A673 (cell line): ENCODE measurements at places on chromosomes 5 and 9. TPM values are rescaled to one million over a fixed set of nuclear protein-coding genes. Genes with fewer than 3 reads are reported as not detected.

GRCh38 chr5:159133041-159133741, 33.5 kb upstream of the EBF1 start:
- H3K27ac ChIP-seq: no peak overlapping the region
- H3K36me3 ChIP-seq: no peaks in the 10 kb centered on the region
- no peaks in the 10 kb centered on the region for H3K4me1 ChIP-seq
- no peaks in the 10 kb centered on the region for H3K27me3 ChIP-seq

DNA sequence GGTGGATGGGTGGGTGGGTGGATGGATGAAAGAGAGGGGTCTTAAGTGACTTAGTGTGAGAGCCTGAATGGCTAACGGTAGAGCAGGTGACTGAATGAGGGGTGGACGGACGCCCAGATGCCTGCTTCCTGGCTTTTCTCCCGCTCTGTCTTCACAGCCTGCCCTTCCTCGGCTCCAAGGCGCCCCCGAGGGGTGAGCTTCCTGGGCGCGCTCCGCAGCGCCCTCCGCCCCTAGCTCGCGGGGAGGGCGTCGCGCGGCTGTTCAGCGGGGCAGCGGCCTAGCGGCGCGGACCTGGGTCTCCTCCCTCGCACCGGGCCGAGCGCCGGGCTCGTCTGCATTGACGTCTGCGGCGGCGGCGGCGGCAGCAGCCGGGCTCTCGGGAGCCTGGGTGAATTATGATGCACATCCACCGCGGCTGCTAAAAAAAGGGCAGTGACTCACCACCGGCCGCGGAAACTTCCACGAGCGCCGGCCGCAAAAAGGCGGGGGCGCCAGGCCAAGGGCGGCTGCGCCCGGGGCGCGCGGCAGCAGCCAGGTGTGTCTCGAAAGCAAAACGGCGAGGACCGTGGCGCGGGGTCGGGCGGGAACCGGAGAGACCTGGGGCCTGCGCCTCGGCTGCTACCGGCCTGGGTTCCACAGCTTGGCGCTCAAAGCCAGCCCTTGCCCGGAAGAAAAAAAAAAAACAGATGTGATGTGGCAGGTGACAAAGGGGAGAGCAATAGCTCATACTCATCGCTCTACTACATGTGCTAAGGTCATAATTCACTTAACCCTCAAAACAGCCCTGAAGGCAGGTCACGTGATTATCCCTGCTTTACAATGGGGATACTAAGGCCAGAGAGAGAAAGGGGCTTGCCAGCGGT, 143.0 kb upstream of the ADRA1B start:
- no peak overlapping the region for H3K27ac ChIP-seq
- peak; percentile 17 for DNase-seq
- H3K36me3 ChIP-seq: no peaks in the 10 kb centered on the region

- no peak overlapping the region for H3K27ac ChIP-seq
- H3K27me3 ChIP-seq: peaks cover 34% of the 10 kb centered on the region
- no peak overlapping the region for H3K4me3 ChIP-seq
- no peaks in the 10 kb centered on the region for H3K4me1 ChIP-seq
- H3K36me3 ChIP-seq: no peaks in the 10 kb centered on the region
Observed at GRCh38 chr9:114107286-114108001, 8.4 kb upstream of the KIF12 start.

GRCh38 chr9:82443312-82443711, 454.7 kb downstream of the SPATA31D1 start:
- H3K4me1 ChIP-seq: no peaks in the 10 kb centered on the region
- DNase-seq: no peak
- no peaks in the 10 kb centered on the region for H3K36me3 ChIP-seq
- no peaks in the 10 kb centered on the region for H3K27me3 ChIP-seq
- H3K27ac ChIP-seq: no peak overlapping the region

DNA sequence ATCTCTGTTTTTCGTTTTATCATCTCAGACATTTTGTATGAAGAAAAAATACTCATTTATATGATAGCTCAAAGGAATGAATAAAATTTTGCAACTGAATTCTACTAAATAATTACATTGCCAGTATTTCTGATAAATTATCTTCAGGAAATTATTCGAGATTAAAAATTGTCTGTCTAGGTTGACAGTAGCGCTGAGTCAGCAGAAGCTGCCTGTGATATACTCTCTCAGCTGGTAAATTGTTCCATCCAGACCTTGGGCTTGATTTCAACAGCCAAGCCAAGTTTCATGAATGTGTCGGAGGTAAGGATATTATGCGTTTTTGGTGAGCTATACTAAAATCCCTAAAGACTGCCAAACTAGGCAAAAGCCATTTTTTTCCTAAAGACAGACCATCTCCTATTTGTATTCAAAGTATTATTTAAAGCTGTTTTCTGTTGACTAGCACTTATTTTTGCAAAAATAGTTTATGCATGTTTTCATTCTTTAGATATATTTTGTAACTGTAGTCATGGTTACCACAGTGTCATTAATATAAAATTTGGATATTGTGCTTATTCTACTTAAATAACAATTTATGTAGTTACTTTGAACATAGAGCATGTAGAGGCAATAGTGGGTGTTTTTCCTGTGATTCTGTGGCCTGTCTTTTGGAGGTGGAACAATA, 17.4 kb downstream of the LECT2 start:
- no peaks in the 10 kb centered on the region for H3K36me3 ChIP-seq
- H3K4me3 ChIP-seq: no peak overlapping the region
- no peaks in the 10 kb centered on the region for H3K4me1 ChIP-seq
- no peak for DNase-seq
- no peak overlapping the region for H3K27ac ChIP-seq

DNA sequence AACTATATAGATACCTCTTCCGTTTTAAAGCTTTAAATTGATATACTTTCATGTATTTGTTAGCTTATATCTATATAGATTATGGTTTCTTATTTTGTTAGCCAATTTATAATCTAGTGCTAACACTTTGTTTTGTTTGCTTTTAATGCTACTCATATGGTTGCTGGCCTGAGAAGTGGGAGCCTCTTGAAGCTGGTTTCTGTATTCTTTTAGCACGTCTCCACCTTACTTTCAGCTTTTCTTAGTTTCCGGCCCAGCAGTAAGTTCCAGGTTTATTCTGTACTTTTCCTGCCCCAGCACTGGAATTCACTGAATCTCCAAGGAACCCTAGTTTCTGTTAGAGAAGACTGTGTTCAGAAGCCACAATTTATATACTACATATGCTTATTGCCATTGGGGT, 458.9 kb downstream of the PRR16 start:
- no peaks in the 10 kb centered on the region for H3K36me3 ChIP-seq
- peaks cover 7% of the 10 kb centered on the region for H3K4me1 ChIP-seq
- H3K4me3 ChIP-seq: no peak overlapping the region
- H3K27me3 ChIP-seq: no peaks in the 10 kb centered on the region
- no peak for DNase-seq

GRCh38 chr9:16150938-16151650, 598.3 kb downstream of the CCDC171 start:
- DNase-seq: no peak
- H3K27ac ChIP-seq: no peak overlapping the region
- no peak overlapping the region for H3K4me3 ChIP-seq
- H3K27me3 ChIP-seq: no peaks in the 10 kb centered on the region

DNA sequence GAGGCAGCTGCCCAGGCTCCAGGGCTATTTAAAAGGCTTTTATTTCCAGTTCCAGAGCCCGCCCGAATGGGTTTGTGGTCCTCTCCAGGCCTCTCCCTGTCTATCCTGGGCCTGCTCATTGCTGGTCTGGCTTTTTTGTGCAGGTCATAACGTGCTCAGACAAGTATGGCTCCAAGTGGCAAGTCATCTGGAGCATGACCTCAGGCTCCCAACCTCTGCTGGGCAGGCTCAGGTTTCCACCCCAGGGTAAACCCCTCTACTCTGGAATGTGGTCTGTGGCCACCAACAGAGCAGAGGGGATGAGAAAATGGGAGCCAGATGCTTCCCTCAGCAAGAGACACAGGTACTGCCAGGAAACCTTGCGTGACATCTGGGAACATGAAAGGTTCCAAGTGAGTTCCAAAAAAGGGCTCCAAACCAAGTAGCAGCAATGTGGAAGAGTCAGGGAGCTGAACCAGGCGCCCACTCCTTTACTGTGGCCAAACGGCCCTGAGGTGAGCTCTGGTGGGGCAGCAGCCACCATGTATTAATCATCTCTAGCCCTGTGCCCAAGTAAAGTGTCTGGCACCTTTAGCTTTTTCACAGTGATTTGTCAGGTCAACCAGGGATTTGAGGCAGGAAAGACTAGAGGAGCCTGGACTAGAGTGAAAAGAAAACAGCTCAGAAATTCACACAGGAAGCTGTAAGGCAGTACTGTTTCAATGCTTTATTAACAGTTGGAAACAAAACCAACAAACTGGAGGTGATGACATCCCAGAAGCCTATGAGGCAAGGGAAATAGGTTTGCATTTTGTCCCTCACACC, 25.7 kb downstream of the PCDHGC5 start:
- peaks cover 54% of the 10 kb centered on the region for H3K4me1 ChIP-seq
- H3K4me3 ChIP-seq: peak overlapping the region; percentile 57
- no peak for DNase-seq
- H3K27me3 ChIP-seq: no peaks in the 10 kb centered on the region
- peaks cover 32% of the 10 kb centered on the region for H3K36me3 ChIP-seq
- peak overlapping the region; percentile 92 for H3K27ac ChIP-seq

The ST6GALNAC6 gene
- total RNA-seq: 34.7 and 40.4 TPM in 2 replicates

The THBS4 gene
- 0.43 and 1.6 TPM in 2 replicates for total RNA-seq

The GPR150 gene
- 0.13 and 0.15 TPM in 2 replicates for total RNA-seq

The RFESD gene
- total RNA-seq: 2.4 and 3.5 TPM in 2 replicates

The PKD2L2 gene
- not detected in 2 replicates for total RNA-seq

The SLC6A7 gene
- total RNA-seq: not detected in 2 replicates

The PCDHGB2 gene
- 6.2 and 6.5 TPM in 2 replicates for total RNA-seq

The PCDHGB3 gene
- 3.3 and 3.4 TPM in 2 replicates for total RNA-seq
